ENCODE measurements at places on chromosomes 1 and 21.

DNA sequence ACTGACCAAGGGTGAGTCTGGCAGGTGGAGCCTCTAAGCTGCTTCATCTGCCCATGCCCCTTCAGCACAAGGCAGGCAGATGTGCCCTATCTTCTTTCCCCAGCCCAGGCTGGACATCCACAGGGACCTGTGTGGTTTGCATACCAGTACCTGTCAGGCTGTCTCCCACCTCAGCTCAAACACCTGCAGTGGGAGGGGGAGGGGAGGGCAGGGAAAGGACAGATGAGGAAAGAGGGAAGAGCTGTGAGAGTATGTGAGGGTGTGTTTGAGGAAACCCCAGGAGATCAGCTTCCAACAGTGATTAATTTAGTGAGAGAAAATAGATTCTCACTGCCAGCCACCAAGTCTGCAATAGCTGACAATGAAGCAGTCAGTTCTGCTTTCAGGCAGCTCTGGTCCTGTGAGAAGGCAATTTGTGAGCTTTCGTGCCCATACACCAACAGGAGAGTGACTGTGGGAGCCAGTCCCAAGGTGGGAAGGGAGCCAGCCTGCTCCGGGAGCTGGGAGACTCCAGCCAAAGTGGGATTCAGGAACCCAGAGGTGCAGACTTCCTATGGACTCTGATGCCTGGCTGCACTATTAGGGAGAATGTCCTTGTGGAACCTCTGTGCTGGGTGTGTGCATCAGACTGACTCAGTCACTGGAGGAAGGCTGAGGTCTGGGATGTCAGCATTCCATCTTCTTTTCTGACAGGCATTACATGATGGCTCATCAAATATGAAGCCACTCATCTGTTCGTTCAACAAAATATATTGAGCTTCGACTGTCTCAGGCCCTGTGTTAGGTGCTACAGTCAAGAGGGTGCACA is 59.7 kb downstream of the TNR start:
- no peak for DNase-seq

GRCh38 chr1:78490861-78491450 is at the start of gene PTGFR:
Gene PTGFR, plus strand, starts transcription at chr1:78490974. Its CDS starts 1,770 bp downstream, at chr1:78492744.
- no peak for DNase-seq

DNA sequence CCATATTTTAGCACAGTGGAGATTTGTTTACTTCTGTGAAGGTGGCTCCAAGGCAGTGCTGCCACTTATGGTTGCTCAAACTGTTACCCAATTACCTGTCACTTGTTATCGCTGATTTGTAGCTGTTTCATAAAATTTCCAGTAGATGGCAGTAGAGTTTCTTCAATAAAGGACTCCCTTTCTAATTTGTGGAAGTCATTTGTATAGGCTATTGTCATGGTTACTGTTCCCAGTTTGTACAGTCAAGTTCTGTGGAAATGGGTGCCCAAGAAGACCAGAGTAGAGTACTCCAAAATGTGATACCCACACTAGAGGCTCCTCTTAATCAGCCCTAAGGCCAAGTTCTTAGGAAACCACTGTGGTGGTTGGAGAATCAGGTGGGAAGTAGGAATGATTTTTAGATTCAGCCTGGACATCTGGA is 186.1 kb downstream of the CLEC20A start:
- no peak for DNase-seq

DNA sequence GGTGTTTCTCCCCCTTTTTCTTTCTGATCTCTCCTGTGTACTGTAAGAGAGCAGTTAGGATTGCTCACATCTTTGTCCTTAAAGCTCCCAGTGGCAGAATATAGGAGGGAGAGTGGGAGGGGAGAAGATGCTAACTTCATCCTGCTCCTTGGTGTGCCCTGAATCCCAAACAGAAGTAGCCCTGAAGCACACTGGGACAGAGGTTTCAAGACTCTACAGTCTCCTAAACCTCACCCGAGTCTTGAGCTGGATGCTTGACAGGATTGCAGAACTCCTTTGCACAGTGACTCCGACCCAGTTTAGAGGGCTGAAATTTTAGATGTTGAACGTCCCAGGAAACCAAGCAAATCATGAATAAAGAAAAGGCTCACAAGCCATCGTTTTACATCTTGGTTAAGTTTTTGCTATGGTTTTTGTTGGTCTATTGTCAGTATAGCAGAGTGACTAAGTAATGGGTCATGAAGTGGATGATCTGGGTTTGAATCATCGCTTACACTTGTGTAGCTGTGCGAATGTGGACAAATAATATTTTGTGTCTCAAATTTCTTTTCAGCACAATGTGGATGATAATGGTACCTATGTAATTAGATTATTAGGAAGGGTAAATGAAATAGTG is 37.5 kb downstream of the XCL2 start:
- no peak for DNase-seq

DNA sequence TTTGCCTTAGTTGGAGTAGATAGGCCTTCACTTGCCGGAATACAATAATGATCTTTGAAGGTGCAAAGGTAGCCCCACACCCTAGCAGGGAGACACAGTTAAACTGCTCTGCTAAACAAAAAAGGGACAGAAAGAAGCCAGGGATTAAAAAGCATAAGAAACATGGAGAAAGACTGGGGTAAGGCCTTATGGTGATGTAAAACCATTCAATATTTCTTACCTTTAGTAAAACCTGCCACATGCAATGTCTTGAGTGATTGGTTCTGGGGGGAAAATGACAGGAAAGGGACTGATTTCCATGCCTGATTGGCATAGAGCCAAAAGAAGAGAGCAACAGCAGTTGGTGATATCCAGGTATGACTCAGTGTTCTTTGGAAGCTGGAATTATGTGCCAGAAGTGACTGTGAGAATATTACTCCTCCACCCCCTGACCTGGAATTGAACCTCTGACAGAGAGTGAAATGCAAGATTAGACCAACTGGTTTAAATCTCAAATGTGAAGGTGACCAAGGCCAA is 8.1 kb downstream of the DNASE2B start:
- no peak for DNase-seq

Data from ureter (tissue), 1 donor.